Activated CD4-positive, alpha-beta T cell treated with anti-CD3 and anti-CD28 coated beads, Interleukin-2, amount 10 ng/mL, durations not matched to agents 7 days and 5 days (primary cell): ENCODE measurements at places on chromosomes 5 and 9.
A peak's percentile ranks its signal among the peaks of the same experiment; 100 is the strongest.

DNA sequence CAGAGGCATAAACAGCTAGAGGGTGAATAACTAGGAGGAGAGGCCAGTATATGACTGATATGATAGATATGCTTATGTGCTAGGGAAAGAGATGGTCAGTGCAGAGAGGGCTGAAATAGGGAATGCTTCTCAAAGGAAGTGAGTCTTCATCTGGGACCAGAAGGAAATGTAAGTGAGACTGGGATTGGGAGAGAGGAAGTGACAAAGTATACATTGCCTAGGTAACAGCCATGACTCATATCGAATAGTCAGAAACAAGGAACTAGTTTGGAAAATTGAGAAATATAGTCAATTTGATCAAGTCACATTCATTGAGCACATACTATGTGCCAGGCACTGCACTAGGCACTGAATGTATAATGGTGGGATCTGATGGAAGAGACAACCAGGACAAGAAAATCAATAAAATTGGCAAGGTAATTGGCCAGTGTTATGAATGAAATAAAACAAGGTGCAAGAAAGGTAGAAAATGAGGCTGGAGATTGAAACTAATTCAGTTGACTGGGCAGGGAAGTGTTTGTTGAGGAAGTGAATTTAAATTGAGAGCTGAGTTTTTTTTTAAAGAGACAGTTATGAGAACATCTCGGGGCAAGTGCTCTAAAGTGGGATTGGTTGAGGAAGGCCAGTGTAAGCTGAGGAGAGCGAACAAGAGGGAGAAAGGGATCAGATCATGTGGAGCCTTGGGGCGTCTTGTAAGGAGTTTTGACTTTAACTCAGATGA is 4.3 kb downstream of the ERAP2 start:
- no peak for DNase-seq

- DNase-seq, result no peak
Observed at GRCh38 chr5:151406322-151406947, 41.0 kb upstream of the SLC36A1 start.

DNA sequence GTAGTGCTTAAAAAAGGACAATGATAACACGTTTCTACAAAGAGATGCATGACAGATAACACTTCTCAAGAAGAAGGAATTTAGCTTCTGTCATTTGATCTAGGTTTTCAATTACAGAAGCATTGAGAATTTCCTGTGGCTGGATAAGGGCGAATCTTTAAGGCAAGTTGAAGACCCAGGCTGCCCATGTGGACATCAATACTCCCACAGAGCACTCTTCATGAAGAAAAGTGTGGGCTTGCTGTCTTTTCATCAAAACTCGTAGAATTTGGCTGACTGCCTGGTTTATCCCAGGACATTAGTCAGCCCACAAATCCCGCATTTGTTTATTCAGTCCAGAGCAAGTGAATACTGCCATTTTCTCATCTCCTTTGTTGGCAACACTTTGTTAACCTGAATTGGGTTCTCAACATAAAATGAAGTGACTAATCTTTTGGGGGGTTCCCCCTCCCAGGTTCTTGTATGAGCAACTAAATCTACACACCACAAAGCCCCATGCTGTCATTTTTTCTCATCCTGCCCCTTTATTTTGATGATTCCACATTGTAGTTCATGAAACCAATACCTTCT is 43.4 kb upstream of the CDKN2B start:
- DNase-seq, result peak; percentile 33

GRCh38 chr5:84383296-84383815 is 1.3 kb downstream of the EDIL3 start:
- no peak for DNase-seq

GRCh38 chr5:176397736-176398420 is 9.3 kb downstream of the HIGD2A start:
- no peak for DNase-seq

DNA sequence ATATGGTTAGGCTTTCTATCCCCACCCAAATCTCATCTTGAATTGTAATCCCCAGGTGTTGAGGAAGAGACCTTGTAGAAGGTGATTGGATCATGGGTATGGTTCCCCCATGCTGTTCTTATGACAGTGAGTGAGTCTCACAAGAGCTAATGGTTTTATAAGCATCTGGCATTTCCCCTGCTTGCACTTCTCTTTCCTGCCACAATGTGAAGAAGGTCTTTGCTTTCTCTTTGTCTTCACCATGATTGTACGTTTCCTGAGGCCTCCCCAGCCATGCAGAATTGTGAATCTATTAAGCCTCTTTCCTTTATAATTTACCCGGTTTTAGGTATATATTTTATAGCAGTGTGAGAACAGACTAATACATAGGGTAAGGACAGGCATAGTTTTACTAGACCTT is 334.5 kb downstream of the TLR4 start:
- DNase-seq, result no peak

DNA sequence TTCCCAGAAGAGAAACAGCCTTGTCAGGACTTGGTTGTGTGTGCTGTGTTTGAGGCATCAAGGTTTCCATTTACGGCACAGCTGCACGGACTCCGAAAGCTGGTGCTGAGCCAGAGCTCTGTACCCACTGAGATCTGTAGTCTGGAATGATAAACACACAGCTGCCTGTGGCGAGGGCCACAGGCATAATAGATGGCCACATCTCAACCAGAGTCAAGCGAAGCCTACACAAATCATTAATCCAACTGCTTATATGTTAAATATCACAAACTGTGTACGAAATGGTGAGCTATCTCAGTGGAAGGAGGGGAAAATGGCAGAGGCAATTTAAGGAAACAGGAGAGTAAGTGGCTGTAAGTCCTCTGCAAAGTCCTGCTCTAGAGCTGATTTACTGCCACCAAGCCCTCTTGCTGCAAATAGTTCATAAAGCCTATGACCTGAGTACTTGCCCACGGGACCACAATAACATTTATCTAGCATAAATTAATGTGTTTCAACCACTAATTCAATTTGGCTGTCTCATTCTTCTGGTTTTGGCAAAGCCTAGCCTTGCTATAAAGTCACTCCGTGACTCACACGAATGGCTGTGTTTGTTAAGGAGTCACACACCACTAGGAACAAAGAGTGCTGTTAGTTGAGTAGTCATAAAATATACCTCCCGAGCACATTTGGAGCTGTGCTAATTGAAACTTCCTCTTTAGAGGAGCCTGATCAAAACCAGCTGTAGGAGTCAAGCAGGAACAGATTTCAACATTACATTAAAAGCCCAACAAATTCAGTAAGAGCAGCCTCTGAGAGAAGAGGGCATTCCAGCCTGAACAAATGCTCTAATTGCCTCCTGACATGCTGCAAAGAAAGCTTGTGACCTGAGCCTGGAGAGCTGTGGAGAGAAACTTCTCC is 738.6 kb upstream of the ZNF608 start:
- no peak for DNase-seq
